ENCODE measurements at places on chromosomes 1 and 21. TPM values are rescaled to one million over a fixed set of nuclear protein-coding genes. Genes with fewer than 3 reads are reported as not detected.

The AKNAD1 gene
- 0.14 TPM for total RNA-seq

The ADORA1 gene
- 0.28 TPM for total RNA-seq

The JAM2 gene
- total RNA-seq = 1.9 TPM

The CLDN8 gene
- 0.05 TPM for total RNA-seq

The BRDT gene
- total RNA-seq = under 0.01 TPM

The CD5L gene
- total RNA-seq = 1.2 TPM

The KCNK1 gene
- total RNA-seq = 0.66 TPM

DNA sequence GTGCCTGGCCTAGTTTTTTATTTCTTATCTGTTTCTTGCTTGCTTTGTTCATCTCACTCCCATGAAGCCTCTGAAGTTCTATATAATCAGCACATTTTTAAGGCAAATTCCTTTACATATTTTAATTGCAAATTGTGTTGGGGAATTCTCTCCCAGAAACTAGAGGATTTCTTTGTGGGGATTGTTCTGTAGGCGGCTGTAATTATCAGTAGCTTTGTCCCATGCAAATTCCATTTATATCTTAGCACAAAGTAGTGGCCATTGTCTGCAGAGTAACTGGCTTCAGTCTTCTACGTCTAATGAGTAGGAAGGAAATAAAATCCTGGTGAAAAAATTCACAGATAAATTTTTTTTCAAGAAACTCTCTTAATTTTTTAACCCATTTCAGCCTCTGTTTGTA lies 35.7 kb downstream of the CLEC20A start:
- DNase-seq = no peak

DNA sequence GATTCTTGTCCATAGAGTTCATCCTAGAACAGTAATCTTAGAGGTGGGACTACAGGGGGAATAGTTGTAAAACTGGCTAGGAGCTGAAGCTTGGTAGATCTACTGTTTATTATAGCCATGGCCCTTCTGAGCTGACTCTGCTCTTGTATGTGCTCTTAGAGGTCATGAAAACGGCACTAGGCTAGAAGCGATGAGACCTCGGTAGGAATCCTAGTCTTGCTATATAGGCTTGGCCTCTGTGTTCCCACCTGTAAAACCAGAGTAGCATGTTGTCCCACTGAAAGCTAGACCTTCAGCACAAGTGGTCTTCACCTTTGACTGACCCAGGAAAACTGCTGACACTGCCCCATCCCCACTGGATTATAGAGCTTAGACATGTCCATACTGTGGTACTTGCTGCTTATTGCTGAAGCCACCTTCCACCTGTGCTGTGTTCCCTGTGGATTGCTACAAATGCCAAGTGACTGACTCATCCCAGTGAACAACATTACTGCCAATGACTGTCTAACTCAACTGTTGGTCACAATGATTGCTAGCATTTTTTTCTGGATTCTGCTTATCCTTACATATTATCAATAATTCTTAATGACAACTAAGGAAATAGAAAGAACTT lies 23.0 kb upstream of the PIGC start:
- no peak for DNase-seq

- DNase-seq = no peak
Measured at GRCh38 chr1:63794939-63795378, 21.1 kb downstream of the ROR1 start.

- DNase-seq = no peak
Measured at GRCh38 chr1:101262630-101263348, 26.0 kb downstream of the S1PR1 start.

GRCh38 chr1:95094923-95095322 lies 22.2 kb upstream of the ALG14 start:
- no peak for DNase-seq

DNA sequence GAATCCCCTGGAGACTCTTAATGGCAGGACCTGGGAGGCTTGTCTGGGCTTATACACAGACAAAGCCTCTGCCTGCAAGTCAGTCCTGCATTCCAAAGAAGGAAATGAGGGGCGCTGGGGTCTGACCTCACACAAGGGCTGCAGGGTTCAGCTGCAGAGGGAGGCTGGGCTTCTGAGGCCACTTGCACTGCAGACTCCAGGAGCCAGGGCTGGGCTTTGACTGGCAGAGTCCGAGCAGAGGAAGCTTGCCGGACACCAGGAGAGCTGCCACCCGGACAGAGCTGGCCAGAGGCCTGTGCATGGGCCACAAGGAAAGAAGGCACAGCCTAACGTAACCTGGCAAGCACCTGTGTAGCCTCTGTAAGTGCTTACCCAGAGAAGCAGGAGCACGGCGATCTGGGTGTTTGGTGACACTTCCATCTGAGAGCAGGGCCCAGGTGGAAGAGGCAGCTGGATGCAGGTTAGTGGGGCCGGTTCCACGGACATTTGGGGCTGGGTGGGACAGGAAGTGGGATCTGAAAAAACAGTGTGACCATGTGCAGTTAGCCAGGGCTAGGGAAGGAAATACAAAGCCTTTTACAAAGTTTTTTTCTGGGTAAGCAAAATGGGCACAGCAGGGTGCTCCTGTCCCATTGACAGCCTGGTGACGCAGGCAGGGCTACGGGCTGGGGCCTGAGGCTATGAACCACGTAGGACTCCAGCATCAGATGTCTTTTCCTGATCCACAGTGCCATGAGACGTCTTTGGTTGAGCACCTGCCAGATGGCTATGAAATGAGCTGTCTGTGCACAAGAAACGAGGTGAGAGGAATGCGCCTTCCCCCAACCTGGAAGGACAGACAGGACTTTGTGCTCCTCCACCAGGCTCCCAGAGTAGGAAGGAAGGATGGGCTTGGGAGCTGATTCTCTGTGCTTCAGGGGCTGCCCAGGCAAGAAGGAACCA lies 37.3 kb upstream of the LBR start:
- DNase-seq = no peak

- DNase-seq = no peak
Measured at GRCh38 chr1:230067871-230068620, 1.0 kb downstream of the GALNT2 start.

DNA sequence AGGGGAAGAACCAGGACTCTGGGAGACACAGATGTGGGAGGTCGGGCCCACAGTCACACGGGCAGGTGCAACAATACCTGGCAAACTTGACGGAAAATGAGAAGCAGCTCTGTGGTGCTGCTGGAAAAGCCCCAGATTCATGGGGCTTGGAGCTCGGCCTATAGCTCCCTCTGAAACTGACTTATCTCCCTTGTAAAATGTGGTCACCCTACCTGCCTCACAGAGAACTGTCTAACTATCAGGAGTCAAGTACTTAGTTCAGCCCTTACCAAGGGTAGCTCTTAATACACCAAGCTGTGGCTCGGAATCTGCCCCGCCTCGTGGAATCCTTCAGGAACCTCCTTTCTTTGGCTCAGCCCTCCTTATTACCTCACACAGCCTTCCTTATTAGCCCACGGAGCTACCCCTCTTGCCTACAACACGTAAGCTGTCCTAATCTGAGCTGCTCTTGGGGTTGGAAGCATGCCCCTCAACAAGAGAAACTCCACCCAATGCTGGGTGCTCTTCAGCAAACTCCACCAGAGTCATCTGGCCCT lies 68.9 kb downstream of the MRPL37 start:
- DNase-seq = no peak

- DNase-seq = peak; percentile 47
Measured at GRCh38 chr1:21937372-21938121, 437 bp upstream of the HSPG2 start.

- no peak for DNase-seq
Measured at GRCh38 chr1:15525050-15526020, 1.3 kb upstream of the DNAJC16 start.

DNA sequence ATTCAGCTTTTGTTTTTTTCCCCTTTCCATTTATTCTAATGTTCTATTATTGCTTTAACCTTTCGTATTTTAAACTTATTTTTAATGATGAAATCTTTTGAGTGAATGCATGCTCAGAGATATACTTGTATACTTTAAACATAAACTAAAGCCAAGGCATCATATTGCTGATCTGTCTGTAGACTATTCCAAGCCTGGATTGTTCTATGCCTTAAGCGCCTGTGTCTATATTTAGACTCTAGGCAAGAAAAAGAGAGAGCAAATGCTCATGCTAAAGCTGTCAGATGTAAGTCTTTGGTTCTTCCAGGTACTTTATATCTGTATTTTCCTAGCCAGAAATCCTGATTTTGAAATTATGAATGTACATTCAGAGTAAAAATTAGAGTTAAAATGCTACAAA lies 14.4 kb downstream of the SH3GLB1 start:
- DNase-seq = no peak

- DNase-seq = no peak
Measured at GRCh38 chr1:199510314-199510713, 517.2 kb upstream of the NR5A2 start.

DNA sequence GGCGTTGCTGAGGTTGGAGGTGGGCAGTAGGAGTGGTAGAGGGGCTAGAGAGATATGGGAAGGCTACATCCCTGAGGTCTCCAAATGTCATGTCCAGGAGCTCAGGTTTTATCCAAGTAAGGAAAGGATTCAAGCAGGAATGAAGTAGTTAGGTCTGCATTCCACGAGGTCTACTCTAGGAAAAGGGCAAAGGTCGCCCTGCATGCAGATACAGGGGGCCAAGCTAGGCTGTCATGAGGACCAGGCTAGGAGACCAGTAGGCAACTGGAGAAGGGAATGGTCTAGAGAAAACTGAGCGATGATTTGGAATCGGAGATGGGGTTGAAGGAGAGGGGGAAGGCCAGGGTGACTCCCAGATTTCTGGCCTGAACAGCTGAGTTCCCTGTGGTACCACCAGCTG lies 48.7 kb downstream of the IRF2BP2 start:
- DNase-seq = no peak

GRCh38 chr1:24349891-24350290 lies 30.7 kb downstream of the GRHL3 start:
- DNase-seq = no peak

DNA sequence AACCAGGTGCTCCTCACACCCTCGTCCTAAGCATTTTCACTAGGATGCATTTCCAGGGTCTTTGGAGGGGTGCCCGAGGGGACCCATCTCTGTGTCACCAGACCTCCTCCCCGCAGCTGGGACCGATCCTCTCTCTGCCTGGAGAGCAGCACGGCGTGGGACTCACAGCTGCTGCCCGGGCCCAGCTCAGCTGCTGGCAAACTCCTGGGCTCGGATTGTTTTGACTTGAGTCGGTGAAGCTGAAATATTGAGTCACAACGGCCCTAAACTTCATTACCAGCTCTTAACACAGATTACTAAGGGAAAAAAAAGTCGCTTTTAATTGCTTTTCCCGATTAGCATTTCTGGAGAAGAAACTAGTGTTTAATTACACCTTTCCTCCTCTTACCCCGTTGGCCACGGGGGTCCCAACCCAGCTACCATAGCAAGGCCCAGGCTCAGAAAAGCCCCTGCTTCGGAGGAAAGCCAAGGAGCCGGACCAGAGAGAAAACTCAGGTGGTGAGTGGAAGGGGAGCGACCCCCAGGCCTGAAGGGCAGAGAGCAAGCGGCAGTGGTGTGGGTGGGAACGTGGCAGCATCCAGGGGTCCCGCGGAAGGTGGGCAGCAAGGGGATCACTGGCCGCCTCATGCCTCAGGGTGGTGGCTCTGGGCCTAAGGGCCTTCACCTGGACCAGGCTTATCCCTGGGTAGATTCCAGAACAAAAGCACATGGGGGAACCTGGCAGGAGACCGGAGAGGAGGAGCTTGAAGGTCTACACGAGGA lies 41.7 kb downstream of the CASZ1 start:
- no peak for DNase-seq

DNA sequence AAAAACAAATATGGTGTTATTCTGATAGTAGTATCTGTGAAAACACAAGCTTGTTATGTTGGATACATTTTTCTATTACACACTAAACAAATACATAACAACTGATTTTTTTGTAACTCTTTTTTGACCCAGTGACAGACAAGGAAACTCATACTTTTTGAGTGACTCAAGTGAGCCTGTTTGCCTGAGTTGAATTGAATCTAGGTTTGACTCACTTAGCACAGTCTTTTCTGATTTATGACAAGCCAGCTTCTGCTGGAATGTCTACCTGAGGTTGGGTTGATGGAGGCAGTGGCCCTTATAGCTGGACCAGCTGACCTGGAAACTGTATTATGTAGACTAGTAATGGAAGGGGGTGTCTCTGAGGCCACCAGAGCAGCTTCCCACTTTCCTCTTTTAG lies 4.2 kb upstream of the CLCA4 start:
- DNase-seq = no peak

GRCh38 chr1:53326088-53326597 lies 1.7 kb downstream of the LRP8 start:
- DNase-seq = peak; percentile 93

DNA sequence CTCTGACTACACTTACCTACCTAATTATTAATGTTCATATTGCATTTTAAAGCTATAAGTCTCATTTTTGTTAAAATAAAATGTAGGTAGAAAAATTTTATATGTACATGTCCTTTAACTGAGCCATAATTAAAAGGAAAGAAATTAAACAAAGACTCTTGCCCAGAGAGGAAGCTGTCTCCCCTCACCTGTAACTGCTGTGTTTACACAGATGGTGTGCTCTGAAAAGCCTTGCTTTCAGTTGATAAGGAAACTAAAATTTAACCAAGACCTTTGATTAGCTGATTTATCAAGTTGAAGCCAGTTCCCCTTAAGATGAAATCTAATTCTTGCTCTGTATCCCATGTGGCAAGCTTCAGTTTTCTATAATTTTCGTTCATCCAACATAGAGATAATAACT lies 213.5 kb downstream of the LYPLAL1 start:
- no peak for DNase-seq

- DNase-seq = no peak
Measured at GRCh38 chr1:15526021-15526489, 593 bp upstream of the DNAJC16 start.

DNA sequence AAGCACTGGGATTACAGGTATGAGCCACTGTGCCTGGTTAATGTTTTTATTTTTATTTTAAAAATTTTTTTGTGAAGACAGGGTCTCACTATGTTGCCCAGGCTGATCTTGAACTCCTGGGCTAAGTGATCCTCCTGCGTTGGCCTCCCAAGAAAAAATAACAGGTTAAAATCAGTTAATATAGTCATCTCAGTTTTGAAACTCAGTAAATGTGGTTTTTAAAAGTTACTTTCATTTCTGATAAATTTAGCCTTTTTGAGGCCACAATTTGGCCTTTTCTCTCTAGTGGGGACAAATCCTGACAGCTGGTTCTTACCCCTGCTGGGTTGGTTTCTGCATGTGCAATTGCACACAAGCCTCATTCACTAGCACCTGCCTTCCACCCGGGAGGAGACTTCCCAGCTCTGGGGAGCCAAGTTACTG lies 13.3 kb downstream of the PMF1 start:
- no peak for DNase-seq

DNA sequence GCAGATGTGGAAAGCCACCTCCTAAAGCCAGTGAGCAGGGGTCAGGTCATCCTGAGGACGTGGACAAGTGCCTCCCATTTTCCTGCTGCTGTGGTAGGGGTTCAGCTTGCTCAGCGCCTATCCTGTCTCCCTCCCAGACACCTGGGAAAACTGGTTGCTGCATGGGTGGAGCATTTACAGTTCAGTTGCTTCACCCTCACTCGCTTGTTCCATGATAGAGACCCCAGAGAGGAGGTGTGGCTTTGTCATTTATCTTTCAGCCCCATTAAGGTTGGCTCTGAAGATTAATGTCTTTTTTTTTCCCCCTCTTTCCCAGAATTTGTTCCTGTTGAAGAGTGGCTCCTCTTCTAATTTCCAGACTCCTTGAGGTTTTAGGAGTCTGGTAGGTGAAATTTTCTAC lies 9.2 kb downstream of the VANGL1 start:
- DNase-seq = no peak

All from thymus (tissue), 14 donors.